ENCODE measurements at places on chromosomes 11 and 22.

GRCh38 chr22:47787501-47788227 lies 1025.2 kb downstream of the TBC1D22A start:
- no peak for DNase-seq

DNA sequence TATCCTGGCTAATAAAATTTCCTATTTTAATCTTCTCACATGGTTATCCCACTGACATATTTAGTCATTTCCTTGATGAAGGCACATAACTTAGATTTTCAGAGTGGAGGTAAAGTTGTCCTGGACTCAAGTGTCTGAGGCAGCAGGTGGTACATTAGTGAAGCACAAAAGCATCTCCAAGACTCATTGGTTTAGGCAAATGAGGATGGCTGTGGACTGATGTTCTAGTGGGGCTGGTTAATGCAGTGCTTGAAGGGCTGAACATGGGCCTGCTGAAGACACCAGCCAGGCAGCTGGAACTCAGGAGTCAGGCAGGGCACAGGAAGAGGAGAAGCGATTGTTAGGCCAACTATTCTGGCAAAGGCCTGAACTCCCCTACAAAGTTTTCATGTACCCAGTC lies 76.3 kb upstream of the SESN3 start:
- no peak for DNase-seq

DNA sequence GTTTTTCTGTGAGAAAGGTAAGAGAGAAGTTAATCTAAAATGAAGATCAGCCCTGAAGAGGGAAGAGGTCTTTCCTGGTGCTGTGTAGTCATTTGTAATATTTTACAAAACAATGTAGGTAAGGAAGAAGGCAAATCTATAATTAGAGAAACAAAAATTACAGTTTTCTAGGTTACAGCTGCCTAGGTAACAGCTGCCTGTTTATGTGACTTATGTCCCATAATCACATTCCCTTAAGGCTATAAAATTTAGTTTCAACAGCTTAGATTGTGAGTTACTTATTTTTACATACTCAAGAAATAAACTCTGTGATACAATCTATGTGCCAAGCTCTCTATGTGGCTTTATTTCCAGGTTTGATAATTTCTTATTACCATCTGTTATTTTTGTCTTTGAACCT lies 19.8 kb downstream of the LUZP2 start:
- no peak for DNase-seq

GRCh38 chr11:129894278-129895125 lies 876 bp downstream of the NFRKB start:
- no peak for DNase-seq

DNA sequence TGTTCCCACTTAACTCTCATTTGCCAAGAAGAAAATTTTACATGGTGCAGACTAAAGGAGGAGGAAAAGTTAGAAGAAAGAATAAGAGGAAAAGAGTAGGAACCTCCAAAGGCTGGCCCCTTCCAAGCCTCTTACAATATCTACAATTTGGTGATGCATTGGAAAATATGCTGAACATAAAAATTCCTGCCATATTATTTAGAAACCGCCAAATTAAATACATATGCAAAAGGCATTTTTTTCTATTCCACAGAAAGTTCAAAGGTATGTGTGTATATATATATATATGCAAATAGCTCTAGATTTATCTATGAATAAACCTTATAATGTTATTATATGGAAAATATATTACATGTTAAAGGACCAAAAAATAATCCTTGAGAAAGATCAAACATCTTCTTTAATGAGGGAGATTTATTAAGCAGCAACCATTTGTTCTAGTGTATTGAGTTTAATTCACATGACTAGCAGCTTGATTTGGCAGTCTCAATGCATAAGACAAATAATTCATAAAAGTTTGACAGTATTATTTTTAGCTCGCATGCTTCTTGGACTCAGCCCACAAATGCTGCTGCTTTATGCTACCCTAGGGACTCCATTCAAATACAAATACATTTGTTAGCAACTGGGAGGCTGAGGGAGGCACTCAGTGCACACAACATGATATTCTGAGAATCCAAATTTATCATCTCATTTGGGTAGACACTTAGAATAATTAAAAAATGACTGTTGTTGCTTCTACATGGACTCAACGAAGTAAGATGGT lies 184.9 kb downstream of the SBF2 start:
- no peak for DNase-seq

DNA sequence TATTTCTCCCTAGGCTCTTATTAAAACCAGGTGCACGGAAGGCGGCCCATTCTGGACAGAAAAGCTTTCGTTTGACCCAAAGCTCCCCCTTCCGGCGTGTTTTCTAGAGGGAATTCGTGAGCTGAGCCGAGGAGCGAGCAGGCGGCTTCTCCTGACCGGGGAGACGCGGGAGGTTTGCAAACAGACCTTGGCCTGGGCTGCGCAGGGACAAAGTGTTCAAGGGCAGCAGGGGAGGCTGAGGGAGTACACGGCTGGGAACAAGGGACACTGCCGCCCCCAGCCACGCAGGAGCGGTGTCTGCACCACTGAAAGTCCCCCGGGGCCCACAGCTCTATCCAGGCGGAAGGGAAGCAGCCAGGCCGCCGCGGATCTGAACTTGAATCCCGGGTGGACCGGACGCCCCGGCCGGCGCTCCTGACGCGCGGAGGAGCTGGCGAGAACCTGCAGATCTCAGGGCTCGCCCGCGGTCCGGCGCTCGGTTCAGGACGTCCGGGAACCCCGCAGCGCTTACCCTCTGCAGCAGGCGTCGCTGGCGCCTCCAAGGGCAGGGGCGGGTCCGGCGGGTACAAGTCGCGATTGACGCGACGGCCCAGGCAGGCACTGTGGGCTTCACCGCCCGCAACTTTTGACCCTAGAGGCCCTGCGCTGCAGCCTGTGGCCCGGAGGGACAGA lies 101.9 kb downstream of the WT1 start:
- DNase-seq = peak; percentile 6

DNA sequence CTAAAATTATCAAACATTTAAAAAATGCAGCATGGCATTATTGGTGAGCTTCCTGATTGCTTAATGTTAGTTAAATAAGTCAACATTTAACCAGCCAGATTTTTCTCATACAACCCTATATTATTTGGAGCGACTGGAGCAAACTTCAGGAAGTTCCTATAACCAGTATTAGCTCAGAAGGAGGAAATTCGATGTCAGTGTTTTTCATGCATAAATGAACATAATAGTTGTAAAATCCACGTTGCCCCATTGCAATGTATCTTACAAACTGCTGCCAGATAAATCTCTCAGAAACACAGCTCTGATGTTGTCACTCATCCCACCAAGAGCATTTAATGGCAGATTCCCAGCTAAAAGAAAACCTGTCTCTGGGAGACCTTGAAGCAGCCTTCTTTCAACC lies 278.5 kb downstream of the CASP12 start:
- DNase-seq = no peak

- DNase-seq = no peak
Measured at GRCh38 chr22:18048041-18048440, 23.7 kb upstream of the MICAL3 start.

DNA sequence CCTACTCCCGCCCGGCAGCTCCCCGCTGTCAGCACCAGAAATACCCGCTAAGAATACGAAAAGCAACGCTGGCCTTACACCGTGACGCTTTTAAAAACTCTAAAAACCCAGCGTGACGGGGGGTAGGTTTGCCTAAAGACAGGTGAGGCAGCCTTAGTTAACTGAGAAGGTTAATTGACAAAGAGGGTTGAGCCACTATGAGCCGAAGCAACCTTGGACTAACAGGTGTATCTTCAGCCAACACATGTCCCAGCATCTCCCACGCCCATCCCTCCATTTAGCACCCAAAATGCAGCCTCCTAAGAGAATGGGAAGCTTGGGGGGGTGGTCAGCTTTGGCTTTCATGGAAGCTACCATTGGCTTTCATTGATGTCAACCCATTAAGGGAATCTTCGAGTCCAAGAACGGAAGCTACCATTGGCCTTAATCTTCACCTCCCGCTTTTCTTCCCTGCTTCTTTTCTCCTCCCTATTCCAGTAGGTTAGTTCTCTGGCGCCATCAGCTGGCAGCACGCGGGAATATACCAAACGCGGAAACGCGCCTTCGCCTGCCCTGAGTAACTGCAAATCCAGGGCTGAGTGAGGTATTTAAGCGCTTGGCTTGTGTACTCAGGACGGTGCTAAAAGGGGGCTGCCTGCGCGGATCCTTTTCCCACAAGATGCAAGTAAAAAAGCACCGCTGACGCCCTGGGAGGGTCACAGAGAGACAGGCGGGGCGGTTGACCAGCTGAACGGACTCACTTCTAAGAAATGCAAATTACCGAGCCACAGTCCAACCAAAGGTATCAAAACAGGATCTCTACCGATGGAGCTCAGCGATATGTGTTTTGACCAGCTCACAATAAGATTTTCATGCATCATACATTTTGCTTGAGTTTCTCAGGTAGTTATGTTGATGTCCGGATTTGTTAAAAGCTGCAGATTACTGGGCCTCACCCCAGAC lies 38.5 kb upstream of the GLYATL1 start:
- DNase-seq = peak; percentile 3

DNA sequence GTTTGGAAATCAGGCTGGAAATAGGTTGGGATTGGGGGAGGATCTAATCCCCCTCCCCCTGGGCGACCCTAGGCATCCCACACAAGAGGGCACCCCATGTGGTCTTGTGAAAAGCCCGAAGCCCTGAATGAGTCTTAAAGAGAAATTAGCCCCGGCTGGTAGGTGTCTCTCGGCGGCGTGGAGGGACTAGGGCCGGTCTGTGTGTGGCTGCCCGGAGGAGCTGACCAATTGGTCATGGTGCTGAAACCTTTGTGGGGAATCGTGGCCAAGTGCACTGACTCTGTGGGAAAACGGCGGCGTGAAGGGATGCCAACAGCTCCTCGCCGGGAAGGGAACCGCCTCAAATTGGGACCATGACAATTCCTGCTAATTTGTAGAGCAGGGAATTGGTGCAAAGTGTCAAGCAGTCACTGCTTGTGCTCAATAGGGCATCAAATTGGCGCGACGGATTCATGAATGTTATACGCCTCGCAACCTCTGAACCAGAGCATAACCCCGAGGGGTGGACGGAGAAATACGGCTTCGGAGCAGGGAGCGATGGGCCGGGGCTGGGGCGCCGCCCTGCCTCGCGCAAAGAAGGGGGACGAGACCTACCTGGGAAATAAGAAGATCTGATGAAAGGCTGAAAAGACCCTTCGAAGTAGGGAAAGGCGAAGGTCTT lies 1.5 kb downstream of the DBX1 start:
- DNase-seq = peak; percentile 6

GRCh38 chr11:34585304-34585734 lies 35.6 kb upstream of the EHF start:
- no peak for DNase-seq

GRCh38 chr11:67668192-67668551 lies 6.3 kb downstream of the ALDH3B2 start:
- no peak for DNase-seq

GRCh38 chr11:111528557-111528956 lies 12.0 kb upstream of the LAYN start:
- DNase-seq = peak; percentile 58

GRCh38 chr22:34198976-34199375 lies 278.7 kb upstream of the LARGE1 start:
- no peak for DNase-seq

GRCh38 chr22:26417406-26417805 lies 11.7 kb upstream of the ASPHD2 start:
- no peak for DNase-seq

DNA sequence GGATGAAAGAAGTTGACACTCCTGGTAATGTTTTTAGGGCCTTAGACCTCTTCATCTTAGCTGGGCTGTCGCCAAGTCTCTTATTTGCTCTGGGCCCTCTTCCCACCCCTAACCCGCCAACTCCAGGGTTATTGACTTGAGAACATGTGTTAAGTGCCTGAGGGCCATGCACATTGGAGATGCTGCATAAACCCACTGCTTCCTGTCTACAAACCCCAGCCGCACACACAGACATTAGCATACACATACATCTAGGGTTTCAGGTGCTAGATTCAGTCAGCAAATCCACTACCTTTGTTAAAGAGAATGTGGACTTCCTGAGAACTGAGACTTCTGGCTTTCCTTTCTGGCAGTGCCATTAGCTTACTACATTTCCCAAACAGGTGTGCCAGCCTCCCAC lies 817 bp downstream of the PANX3 start:
- no peak for DNase-seq

DNA sequence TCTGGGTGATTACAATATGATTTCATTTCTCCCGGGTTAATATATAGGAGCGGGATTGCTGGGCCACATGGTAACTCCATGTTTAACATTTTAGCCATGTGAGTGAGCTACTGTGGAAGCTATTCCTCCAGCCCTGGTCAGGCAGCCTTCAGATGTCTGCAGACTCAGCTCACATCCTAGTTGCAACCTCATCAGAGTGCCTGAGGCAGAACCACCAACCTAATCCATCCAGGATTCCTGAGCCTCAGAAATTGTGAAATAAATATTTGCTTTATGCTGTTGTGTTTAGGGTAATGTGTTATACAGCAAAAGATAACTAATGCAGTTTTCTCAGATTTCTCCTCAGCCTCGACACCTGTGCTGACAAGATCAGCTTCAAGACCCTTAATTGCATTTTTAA lies 676.8 kb downstream of the OPCML start:
- no peak for DNase-seq

GRCh38 chr11:75520688-75521087 lies 5.1 kb downstream of the GDPD5 start:
- DNase-seq = no peak

DNA sequence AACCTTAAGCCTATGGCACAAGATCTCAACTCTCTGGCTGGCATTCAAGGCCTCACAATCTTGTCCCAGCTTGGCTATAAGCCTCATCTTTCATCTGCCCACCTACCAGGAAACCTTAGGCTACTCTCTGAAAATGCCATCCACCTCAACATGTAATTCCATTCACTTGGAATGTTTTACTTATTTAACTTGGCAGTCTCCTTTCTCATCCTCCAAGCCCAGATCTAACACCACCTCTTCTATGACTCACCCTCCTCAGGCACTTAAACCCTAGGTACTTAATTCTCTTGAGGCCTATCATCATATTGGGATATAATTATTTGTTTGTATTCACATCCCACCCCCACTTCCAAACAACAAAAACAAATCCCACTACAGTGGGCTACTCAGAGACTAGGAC lies 15.0 kb downstream of the POGLUT3 start:
- no peak for DNase-seq

DNA sequence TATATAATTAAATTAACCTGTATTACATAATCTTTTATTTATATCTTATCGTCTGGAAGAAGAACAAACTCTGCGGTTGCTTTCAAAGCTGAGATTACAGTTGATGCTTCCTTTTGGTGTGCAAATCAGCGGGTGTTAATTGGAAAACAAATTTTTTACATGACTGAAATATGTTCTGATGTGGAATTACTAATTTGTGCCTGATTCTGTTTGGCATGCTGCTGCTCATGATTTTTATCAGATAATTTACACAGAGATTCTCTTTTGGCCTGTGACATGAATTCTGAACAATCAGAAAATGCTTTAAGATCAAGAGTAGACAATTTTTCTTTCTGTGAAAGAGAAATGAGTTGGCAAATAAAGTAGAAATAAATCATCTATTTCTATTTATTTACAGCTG lies 510.8 kb downstream of the NELL1 start:
- DNase-seq = no peak

- peak; percentile 54 for DNase-seq
Measured at GRCh38 chr11:2186669-2187279, 15.2 kb upstream of the TH start.

- DNase-seq = no peak
Measured at GRCh38 chr11:19988598-19988997, 171.7 kb downstream of the DBX1 start.

All from CD4-positive, alpha-beta T cell treated with Interleukin-4 for 1 hour (primary cell).